ENCODE measurements at places on chromosomes 3 and 15.

DNA sequence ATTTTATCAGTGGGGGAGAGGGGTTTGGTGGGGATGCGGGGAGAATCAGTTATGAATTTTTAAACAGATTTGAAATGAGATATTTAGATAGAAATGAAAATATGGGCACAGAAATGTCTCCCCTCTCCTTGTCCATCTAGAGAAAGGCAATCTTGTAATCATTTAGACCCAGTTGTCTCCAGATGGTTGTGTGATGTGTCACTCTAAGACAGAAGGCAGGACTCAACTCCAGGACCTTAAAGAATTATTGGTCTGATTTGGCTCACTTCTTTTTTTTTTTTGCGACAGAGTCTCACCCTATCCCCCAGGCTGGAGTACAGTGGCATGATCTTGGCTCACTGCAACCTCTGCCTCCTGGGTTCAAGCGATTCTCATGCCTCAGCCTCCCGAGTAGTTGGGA is 77.2 kb downstream of the EOMES start:
- no peak for DNase-seq

DNA sequence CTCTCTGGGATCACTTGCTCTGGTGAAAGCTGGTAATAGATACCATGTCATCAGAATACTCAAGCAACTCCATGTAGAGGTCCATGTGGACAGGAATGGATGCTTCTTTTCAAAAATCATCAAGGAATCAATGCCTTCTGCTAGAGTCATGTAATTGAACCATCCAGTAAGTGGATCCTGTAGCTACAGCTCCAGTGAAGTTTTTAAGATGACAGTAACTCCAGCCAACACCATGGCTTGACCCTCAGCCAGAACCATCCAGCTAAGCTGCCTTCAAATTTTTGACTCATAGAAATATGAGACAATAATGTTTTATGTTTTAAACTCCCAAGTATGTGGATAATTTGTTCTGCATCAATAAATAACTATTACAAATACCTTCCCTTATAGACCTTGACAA is 923.7 kb downstream of the EPHA3 start:
- no peak for DNase-seq

DNA sequence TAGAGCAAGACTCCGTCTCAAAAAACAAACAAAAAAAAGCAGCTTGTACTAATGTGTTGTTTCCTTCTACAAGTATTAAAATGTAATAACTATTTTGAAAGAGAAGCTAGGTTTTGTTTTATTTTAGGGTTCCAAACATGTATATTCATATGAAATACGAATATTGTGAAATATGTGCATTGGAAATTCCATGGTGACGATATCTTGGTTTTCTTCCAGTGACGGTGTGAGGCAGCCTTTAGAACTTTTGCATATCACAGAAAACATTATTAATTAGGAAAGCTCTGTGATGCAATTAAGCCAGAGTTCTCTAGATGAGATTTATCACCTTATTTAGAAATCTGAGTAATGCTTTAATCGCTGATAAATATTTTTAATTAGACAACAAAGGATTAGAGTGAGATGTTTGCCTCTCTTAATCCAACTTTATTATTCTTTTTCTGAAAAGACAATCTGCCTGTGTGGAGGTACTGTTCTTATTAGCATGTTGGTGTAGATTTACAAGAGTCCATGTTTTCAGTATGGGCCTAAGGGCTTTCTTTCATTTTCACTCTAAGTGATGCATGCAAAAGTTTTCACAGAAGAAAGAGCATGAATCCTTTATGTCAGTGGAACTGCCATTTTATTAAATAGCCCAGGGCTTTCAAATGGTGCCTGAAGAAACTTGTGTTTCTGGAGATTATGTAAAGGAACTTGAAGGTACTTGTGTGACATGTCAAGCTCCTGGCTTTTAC is 37.7 kb upstream of the SAMMSON start:
- no peak for DNase-seq

DNA sequence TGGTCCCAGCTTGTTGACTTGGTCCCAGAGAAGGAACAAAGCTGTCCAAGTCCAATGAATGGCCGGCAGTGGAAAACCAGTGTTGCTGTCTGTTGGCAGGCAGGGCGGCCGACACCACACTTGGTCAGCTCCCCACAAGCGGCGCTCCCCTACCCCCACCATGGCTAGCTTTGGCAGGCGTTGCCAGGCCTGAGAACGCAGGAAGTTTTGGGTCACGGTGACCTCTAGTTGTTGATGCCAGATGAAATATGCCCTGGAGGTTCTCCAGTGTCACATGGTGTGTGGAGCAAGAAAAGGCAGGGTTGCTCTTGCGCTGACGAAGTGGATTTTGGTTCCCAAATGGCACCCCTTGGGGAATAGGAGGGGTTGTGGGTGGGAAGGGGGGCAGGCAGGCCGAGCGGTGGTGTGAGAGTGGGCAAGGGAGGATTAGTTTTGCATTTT is 72.7 kb upstream of the TPRG1 start:
- DNase-seq, result no peak

Data from activated T-helper 2 cell treated with anti-CD3 and anti-CD28 coated beads, Interferon-gamma antibody, Interleukin-2, Interleukin-4, amounts not matched to agents 10 μg/mL and 5 μg/mL and 100 μg/mL, durations not matched to agents 14 hours and 24 hours and 36 hours (primary cell).